ENCODE measurements at places on chromosomes 7 and 10.

- DNase-seq = no peak
Measured at GRCh38 chr10:95260397-95260881, 30.4 kb downstream of the PDLIM1 start.

GRCh38 chr10:68142761-68143160 lies 33.5 kb downstream of the MYPN start:
- no peak for DNase-seq

- DNase-seq = no peak
Measured at GRCh38 chr10:7475046-7475911, 64.4 kb upstream of the SFMBT2 start.

DNA sequence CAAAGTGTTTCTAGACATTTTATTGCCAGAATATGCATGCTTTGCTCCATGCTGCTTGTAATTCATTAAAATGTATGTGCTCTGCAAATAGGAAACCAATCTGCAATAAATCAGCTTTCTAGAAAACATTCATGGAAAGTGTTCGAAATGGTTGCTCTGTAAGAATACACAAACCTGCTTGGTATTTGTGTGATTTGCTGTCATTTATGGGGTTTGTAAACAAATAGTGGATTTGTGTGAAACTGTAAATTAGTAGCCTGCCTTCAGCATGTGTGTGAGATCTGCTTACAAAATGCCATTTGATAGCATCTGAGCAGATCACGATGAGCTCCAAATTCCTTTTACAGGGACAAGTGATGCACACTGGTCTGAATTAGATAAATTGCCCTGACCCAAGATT lies 219.0 kb upstream of the CSTF2T start:
- DNase-seq = no peak
